Pons (tissue), 1 donor: ENCODE measurements at places on chromosomes 2 and 18.

GRCh38 chr2:156517419-156517818 is 81.2 kb downstream of the GPD2 start:
- no peak for DNase-seq

DNA sequence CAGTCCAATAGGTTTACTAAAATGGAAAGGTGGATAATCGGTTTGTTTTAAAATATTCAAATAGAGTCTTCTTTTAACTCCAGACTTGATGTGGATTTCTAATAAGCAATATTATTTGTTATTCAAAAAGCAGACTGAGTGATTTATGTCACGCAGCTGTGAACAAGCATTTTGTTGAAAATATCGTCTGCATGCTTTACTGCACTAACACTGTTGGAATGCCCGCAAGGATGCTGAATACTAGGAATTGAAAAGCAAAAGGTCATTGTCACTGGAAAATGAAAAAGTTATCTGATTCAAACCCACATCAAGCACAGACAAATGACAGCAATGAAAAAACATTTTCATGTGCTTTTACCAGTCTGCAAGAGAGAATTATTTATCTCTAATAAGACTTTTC is 31.1 kb downstream of the CHN1 start:
- DNase-seq: no peak

DNA sequence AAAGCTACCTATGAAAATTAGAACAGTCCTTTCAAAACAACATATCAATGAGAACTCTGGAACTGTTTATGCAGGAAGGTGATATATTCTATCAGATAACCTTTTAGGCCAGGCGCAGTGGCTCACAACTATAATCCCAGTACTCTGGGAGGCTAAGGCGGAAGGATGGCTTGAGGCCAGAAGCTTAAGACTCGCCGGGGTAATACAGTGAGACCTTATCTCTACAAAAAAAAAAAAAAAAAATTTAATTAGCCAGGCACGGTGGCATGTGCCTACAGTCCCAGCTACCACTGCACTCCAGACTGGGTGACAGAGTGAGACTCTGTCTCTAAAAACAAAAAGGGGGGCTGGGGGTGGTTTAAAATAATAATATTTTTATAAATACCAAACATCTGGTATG is 77.9 kb downstream of the OSBPL1A start:
- no peak for DNase-seq

- no peak for DNase-seq
These were observed 4.9 kb downstream of the VIT start for GRCh38 chr2:36701391-36701795.

DNA sequence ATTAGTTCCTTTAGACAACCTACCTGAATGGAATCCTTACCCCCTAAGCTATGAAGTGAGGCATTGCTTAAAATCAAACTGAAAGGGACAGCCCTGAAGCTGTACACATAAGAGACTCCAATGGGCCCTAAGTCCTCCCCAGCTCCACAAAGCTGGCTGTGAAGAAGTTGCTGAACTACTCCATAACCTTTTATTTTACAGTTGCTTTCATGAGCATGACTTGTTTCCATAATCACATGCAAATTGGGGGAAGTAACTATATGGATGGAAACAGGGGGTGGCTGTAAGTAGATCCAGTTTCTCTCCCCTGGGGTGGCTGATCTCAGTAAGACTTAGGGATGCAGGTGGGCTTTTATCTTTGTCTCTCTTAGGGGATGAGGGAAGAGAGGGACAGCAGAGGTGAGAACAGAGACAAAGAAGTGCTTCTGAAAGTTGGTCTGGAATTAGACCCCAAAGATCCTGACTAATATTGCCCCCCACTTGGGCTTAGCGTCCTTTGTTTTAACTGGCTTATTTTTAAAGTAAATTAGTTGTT is 5.5 kb downstream of the FZD5 start:
- no peak for DNase-seq

DNA sequence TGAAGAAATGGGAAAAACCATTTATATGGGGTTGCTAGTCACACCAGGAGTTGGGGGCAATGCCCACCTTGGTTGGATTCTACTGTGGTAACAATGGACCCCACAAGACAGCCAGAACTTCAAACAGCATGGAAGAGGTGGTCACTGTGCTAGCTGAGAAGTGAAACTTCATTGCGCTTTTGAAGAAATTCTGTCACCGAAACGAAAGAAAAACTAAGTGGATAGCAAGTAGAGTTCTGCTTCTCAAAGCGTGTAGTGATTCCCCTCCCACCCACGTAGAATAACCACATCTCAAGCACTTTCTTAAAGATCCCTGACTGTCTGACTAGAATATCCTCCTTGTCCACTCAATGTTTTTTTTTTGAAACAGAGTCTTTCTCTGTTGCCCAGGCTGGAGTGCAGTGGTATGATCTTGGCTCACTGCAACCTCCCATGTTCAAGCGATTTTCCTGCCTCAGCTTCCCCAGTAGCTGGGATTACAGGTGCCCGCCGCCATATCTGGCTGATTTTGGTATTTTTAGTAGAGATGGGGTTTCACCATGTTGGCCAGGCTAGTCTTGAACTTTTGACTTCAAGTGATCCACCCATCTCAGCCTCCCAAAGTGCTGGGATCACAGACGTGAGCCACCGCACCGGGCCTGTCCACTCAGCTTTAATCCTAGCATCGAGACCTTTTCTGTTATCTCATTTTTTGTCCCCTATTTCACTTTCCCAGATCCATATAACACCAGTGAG is 30.1 kb upstream of the CCL20 start:
- DNase-seq: peak; percentile 69

- no peak for DNase-seq
These were observed 59.3 kb downstream of the ATL2 start for GRCh38 chr2:38317725-38318124.

- no peak for DNase-seq
These were observed 17.5 kb downstream of the KIAA2012 start for GRCh38 chr2:202090530-202090929.

DNA sequence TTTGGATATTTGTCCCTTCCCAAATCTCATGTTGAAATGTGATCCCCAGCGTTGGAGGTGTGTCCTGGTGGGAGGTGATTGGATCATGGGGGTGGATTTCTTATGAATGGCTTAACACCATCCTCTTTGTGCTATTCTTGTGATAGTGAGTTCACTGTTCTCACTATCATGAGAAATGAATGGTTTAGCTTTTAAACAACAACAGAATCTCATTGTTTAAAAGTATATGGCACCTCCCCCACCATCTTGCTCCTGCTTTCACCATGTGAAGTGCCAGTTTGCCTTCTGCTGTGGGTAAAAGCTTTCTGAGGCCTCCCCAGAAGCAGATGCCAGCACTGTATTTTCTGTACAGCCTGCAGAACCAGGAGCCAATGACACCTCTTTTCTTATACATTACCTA is 38.1 kb downstream of the KIAA1328 start:
- peak; percentile 49 for DNase-seq

DNA sequence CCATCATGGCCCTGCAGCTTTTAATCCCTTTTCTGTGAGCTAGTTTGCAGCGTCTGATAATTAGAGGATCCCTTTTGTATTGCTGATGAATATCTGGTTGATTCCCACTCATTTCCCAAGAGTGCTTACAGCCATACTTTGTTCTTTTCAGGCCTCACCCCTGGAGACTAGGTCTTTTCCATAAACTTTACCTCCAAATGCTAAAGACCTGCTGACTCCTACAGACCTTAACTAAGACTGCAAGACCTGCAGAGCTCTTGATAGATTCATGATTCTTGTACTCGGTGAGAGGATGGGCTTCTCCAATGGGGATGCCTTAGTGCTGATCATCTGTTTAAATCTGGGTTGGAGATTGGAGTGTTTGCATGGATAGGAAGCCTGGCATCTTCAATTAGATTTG is 33.1 kb upstream of the DYNAP start:
- no peak for DNase-seq

GRCh38 chr2:133802409-133803039 is 234.3 kb upstream of the NCKAP5 start:
- DNase-seq: peak; percentile 6

- no peak for DNase-seq
These were observed 141.9 kb upstream of the ID2 start for GRCh38 chr2:8539743-8540551.

DNA sequence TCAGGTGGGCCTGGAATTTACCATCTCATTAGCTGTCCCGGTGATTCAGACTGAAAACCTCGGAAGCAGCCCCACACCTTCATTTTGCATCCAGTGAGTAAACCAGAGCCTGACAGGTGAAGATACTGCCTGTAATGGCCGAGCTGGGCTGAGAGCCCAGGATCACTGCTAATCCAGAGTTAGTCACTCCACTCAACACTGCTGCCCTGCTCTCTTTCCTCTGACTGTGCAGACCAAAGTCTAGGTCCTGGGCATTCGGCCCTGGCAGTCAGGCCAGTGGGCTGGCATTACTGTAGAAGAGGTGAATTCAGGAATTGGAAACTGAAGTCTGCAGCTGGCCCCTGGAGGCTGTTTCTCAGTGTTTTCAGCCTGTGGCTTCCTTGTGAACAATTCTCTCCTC is 44.3 kb downstream of the TMEM17 start:
- DNase-seq: no peak
